ENCODE measurements at places on chromosomes 12 and 14.
A peak's percentile ranks its signal among the peaks of the same experiment; 100 is the strongest.

DNA sequence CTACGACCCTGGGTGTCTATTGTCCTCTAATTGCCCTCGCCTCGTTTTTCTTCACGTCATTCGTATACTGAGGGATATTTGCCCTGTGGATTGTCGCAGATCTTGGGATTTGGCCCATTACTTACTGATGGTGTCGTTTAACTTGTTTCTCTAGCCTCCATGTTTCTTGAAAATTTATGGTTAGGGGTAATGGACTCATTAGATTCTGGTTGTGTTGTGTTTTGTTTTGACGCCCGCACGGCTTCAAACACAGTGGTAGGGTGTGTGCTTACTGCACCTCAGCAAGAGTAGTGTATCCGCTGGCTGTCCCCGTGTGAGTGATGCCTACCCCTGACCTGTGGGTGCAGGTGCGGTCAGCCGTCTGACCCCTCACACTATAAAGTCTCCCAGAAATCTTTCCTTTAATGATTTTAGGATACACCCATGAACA lies 874 bp upstream of the RNU6-8 start:
- no peak for DNase-seq

DNA sequence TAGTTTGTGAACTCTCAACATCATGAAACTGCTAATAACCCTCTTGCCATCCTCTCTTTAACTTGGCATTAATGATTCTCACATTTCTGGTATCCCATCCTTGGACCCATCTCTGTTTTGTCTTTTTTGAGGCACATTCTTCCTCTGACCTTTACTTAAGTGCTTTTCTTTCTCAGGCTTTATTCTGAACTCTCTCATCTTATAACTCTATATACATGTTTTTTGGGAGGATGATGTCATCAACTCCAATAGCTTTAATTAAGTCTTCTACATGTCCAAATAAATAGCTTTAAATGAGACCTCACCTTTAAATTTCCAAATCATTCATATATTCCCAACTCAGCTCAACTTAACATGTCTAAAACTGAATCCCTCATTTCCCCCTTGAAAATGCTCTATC lies 88.4 kb downstream of the PPFIA2 start:
- no peak for DNase-seq

- no peak for DNase-seq
Measured at GRCh38 chr14:70916300-70916699, 9.0 kb downstream of the PCNX1 start.

GRCh38 chr12:120069278-120069677 lies 47.3 kb downstream of the RAB35 start:
- no peak for DNase-seq

GRCh38 chr14:50070840-50071548 lies 45.4 kb downstream of the VCPKMT start:
- DNase-seq = no peak

DNA sequence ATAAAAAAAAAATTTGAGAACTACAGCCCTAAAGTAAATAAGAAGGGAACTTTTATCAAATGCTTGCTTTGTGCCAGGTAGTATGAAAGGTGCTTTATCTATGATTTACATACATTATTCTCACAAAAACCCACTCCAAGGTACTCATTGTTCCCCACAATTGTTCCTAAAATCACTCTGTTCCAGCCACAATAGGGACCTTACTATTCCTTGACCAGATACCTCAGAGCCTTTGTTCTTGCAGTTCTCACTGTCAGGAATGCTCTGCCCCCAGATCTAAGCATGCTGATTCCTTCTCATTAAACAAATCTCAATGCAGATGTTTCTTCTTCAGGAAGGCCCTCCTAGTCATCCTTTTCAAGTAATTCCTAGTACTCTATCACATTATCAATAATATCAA lies 60.2 kb downstream of the PPP1R12A start:
- DNase-seq = no peak

GRCh38 chr14:49405291-49405690 lies 180.9 kb downstream of the RPS29 start:
- DNase-seq = peak; percentile 1

- peak; percentile 46 for DNase-seq
Measured at GRCh38 chr12:50637870-50638481, 125.9 kb upstream of the ATF1 start.
